ENCODE measurements at places on chromosomes 5 and 9.

DNA sequence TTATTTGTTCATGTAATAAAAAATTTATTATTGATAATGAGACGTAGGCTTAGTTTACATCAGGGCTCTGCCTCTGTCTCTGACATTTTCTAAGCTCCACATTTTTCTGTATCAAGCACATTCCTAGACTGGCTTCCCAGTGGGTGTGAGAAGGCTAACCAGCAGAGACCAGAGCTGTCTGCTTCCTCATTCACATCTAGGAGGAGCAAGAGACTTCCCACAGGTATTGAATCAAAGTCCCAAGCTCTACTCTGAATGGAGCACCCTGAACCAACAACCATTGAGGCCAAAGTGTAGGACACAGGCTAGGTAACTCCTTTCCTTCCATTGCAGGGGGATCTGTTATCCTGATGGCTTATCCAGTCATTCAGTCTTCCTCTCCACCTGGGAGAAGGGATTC is 72.4 kb downstream of the PARP8 start:
- DNase-seq = no peak

- DNase-seq = no peak
These were observed 6.2 kb downstream of the CENPK start for GRCh38 chr5:65556718-65557117.

- peak; percentile 8 for DNase-seq
These were observed 650 bp downstream of the MRRF start for GRCh38 chr9:122265149-122265915.

- DNase-seq = no peak
These were observed 85.7 kb upstream of the ARRDC3 start for GRCh38 chr5:91468651-91469422.

DNA sequence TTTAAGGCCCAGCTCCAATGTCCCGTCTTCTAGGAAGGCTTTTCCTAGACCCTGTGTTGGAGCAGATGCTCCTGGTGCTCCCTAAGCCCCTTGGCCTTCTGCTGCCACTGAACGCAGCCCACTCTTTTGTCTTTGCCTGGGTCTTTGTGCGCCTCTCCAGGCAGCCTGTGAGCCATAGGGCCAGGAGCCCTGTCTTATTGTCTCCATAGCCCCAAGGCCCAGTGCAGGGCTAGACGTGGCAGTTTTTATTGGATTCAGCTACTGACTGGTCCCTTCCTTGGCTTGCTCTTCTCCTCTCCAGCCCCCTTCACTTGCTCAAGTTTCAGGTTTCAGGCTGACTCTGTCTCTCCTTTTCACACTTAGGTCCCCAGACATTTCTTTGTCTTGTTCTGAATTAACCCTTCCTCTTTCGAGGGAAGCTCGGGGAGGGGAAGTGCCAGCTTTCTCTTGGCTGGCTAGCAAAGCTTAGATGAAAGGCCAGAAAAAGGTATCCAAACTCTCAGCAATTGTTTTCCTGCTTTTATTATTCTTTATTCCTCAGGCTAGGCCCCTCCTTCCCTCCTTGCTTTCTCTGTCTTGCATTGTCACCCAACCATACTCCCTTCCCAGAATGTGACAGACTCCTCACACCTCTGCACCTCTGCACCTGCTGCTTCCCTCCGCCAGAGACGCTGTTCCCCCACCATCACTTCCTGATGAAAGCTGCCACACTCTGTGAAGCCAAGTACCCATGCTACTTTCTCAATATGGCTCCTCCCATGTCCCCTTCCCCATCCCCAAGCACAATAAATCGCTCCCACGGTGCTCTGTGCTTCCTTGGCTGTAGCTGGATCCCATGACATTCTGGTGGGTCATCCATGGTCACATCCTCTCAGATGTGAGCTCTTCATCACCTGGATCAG is 101.6 kb upstream of the CPEB4 start:
- no peak for DNase-seq

GRCh38 chr5:28397502-28397941 is 1359.1 kb upstream of the CDH9 start:
- no peak for DNase-seq

DNA sequence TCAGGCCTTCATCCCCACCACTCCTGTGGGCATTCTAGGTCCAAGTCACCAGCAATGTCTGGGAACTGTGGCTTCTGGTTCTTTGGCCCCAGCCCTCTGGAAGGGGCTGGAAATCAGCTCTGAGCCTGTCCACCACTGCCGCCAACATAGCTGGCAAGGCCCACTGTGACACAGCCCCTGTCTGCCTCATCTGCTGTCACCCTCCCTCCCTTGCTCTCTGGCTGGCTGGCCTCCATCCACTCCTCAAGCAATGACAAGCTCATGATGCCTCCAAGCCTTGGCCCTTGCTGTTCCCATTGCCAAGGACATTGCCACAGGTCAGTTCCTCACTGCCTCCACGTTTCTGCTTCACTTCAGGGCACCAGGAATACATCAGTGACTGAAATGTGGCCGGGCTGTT is 93.7 kb downstream of the LHX2 start:
- DNase-seq = no peak

DNA sequence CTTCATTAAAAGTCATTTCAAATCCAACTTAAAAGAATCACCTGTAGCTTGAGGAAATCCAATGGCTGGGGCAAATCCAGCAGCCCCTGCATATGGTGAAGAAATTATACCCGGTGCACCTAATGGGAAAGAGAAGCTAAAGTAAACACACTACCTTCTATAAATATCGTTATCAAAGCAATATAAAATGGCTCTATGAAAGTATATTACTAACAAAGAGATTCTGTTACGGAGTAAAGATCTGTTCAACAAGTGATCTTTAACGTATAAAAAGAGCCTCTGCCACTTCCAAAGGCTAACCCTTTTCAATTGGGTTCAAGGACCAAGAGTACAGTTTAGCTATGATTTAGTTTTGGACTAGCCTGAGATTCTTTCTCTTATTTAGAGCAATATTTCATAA is 59.7 kb upstream of the SUSD1 start:
- no peak for DNase-seq

- DNase-seq = no peak
These were observed 227.8 kb downstream of the ICE1 start for GRCh38 chr5:5650242-5650641.

GRCh38 chr9:131349881-131350563 is 43.9 kb upstream of the PRRC2B start:
- DNase-seq = peak; percentile 81

GRCh38 chr5:68283766-68284165 is 68.2 kb downstream of the PIK3R1 start:
- DNase-seq = no peak

DNA sequence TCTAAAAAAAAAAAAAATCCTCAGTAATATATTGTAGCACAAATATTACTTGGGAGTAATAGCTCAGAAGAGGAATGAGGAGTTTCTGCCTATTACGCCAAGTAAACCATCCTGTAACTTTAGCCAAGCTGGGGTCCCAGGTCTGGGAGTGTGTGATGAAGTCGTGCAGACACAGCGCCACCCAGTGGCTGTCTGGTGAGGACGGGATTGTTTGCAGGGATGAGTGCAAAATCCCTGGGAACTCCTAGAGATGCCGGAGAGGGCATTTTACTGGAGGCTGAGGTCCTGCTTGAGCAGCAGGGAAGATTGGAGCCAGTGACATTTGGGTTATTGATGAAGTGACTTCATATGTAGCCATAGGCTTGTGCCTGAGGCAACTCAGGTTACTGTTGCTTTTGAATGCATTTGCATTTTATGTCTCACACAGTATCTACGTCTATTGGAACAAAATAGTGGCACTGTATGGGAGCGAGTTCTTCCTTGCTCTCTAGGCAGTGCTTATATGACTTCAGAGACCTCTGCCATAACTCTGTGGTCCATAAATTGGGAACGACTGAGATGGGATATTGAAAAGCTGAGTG is 72.8 kb downstream of the PSAT1 start:
- DNase-seq = no peak

- no peak for DNase-seq
These were observed 191.4 kb downstream of the FRMD3 start for GRCh38 chr9:83346655-83347420.

- no peak for DNase-seq
These were observed 359.0 kb upstream of the SLC30A5 start for GRCh38 chr5:68734781-68735180.

DNA sequence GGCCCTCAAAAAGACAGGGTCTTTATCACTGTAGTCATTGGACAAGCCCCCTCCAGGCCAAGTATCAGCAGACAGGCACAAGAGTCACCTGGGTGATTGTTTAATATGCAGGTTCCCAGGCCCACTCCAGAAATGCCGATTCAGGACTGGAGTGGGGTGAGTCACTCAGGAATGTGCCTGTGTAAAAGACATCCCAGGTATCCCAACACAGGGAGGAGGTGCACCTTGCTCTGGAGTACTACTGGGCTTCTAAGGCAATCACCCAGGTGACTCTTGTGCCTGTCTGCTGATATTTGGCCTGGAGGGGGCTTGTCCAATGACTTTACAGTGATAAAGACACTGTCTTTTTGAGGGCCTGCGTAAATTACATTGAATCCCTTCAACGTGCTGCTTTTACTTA is 40.6 kb downstream of the ACTL7B start:
- no peak for DNase-seq

DNA sequence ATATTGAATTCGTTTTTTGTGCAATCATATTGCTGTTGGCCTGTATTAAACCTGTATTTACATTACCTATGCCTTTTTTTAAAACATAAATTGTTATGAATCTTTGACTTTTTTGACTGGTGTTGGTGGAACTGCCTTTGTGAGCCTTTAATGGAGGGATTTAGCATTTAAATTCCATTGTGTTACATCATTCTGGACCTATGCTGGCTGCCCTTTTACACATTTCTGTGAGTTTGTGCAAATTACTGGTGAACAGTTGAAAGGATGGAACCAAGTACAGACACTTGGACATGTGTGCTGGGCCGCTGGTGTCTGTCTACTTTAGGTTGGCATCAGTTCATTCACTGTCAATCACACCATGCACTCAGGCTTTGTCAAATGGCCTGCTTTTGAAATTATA is 3.4 kb downstream of the SNX18 start:
- DNase-seq = no peak

GRCh38 chr5:137600721-137601360 is 101.7 kb upstream of the SPOCK1 start:
- DNase-seq = no peak

- DNase-seq = no peak
These were observed 137.6 kb downstream of the MRPL36 start for GRCh38 chr5:1661831-1662558.

- no peak for DNase-seq
These were observed 284.5 kb downstream of the NTRK2 start for GRCh38 chr9:84953797-84954705.

DNA sequence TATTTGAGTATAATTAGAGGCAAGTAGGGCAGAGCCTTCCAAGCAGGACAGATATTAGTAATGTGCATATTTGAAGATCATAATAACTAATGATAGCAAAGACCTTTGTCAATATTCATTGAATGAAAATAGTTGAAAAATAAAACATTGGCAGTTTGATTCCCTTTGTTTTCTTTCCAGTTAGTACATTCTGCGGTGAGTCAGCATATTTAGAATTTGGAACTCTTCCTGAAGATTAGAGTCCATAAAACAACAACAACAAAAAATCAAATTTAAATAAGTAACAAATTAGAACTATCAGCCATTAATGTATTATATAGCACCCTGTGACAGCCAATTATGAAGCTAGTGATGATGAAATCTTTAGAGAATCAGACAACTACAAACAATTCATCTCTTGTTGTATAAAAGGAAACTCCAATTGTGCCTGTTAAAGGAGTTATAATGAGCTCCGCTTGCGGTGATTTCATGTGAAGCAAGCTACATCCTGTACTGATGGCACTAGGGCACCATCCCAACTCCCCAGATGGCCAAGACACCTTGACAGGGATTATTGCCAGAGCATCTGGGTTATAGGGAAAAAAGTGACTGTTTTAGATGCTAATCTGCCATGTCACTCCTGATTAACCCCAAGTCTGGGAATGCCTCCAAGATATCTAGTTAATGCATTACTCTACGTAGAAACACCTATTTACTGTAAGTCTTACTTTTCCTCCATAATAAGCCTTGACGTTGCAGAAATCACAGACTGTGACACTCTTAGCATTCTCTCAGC is 6.8 kb downstream of the IFNA8 start:
- no peak for DNase-seq

GRCh38 chr9:19781240-19781639 is 7.6 kb downstream of the SLC24A2 start:
- DNase-seq = no peak

DNA sequence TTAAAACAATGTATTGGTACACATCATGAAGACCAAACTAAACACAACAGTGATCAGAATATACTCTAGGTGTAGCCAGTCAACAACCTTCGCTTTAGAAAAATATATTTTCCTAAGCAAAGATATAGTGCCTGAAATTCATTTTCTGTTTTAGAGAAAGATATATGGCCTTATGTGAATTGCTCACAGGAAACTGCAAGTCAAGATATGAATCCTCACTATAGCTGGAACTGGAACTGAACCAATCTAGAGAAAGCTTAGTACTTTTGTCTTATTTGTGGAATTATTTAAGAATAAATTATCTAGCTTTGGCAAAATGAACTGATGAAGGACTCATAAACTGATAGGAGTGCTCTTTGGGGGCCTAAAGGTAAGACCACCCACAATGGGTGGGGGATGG is 27.3 kb downstream of the GZMK start:
- DNase-seq = no peak

DNA sequence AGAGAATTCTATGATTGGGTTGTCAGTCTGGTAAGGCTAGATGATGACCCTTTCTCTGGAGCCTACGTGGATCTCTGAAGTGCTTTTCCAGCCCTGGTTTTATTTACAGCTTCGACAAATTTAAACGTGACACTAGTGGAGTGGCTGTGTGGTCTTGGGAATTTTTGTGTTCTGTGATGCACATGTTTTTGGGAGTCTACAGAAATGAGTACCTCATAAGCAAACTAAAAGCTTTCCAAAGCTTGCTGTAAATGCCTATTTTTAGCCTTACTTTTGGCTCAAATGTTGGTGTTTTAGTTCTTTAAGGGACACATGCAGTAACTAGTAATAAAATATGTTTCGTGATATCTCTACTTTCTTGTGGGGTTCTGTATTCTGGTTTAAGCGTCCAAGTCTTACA is 3.3 kb downstream of the LARP1 start:
- no peak for DNase-seq

GRCh38 chr5:74575741-74576538 is 64.6 kb downstream of the ENC1 start:
- DNase-seq = no peak

GRCh38 chr5:55004729-55005128 is 19.3 kb upstream of the GZMK start:
- no peak for DNase-seq

- DNase-seq = peak; percentile 3
These were observed 1.9 kb downstream of the PCSK5 start for GRCh38 chr9:75892216-75892911.

- DNase-seq = no peak
These were observed 51.2 kb downstream of the PARP8 start for GRCh38 chr5:50717651-50718050.

- peak; percentile 74 for DNase-seq
These were observed 10.5 kb upstream of the IRF1 start for GRCh38 chr5:132500931-132501628.

- no peak for DNase-seq
These were observed 99.9 kb downstream of the PRR16 start for GRCh38 chr5:120564013-120564412.

Data from activated CD4-positive, alpha-beta T cell treated with anti-CD3 and anti-CD28 coated beads, Interleukin-2, amount 50 U/mL, for 24 hours (primary cell).